Activated effector memory CD4-positive, alpha-beta T cell treated with Interleukin-2 at 50 U/mL for 16 hours (primary cell): ENCODE measurements at places on chromosomes 4 and X.
A peak's percentile ranks its signal among the peaks of the same experiment; 100 is the strongest.

DNA sequence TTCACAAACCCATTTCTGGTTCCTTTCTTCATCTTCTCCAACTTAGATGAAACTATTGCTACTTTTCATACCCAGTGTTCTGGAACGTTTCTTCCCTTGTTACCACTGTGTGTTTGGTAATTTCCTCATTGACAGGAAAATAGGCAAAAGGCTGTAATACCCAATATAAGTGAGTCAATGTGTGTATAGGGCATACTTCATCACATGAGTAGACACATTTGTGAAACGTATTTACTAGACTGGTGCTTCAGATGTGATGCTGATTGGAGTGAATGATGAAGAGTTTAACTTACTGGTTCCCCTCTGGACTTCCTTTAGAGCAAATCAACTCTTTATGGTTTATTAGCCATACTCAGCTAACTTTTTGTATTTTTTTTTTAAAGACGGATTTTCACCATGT lies 195.1 kb upstream of the ATP6AP2 start:
- no peak for DNase-seq

- no peak for DNase-seq
Observed at GRCh38 chr4:156837625-156838345, 133.8 kb downstream of the PDGFC start.

DNA sequence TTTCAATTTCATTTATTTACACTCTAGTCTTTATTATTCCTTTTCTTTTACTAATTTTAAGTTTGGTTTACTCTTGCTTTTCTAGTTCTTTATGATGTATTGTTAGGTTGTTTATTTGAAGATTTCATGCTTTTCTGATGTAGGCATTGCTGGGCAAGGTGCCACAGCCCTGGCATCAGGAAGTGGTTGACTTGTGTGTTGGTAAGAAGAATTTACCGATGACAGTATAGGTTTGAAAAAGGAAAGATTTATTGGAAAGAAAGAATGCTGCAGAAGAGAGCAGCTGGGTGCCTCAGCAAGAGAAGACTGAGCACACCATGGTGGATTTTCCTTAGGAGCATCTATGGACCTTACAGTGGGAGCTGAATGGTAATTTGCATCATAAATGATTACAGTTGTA lies 153.2 kb downstream of the KLF8 start:
- DNase-seq, result peak; percentile 14

DNA sequence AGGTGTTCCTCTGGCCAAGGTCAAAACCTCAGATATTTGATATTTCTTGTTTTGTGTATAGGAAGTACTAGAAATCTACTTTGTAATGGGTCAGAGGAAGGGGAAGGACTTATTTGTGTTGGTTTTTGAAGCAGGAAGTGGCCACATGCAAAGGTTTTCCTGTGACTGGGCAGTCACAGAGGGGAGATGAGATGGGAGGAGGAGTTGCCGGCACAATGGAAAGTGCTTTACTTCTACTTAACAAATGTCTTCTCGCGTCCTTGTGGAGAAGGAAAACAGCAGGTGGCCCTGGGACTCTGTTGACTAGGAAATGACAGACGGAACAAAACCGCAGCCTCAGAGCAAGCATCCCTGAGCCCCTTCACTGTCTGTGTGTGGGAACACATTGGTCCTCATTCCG lies 46.6 kb downstream of the SHROOM2 start:
- DNase-seq, result no peak

DNA sequence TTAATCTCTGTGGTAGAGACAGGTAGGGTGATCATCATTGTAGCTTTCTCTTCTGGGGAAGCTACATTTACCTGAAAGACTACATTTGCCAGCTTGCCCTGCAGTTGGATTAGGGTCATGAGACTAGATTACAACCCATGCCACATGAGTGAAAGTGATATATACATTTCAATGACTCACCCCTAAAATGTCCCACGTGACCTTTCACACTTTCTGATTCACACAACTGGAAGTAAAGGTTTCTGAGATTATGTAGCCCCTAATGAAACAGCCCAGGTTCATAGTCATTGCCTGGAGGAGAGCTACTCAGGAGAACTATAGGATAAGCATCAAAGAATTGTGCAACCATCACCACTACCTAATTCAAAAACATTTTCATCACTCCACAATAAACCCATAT lies 17.8 kb downstream of the PDCL2 start:
- no peak for DNase-seq

- DNase-seq, result no peak
Observed at GRCh38 chrX:97705936-97706335, 822.2 kb downstream of the RPA4 start.

GRCh38 chr4:22029803-22030202 lies 81.2 kb upstream of the KCNIP4 start:
- DNase-seq, result no peak
